ENCODE measurements at places on chromosomes 1 and 21.

DNA sequence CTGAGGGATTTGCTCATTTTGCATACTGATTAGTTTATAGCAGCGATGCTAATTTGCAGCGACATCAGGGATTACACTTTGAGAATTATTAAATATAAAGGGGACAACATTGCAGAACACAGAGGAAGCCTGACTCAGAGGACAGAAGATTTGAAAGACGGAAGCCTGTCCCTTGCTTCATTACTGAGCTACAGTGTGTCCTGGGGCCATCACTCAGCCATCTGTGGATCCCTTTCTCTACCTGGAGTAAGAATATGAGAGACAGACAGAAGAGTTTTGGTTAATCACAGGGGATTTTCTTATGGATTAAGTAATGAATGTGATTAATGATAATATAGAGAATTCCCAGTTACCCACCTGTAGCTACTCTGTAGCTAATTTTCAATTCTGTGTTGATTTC is 134.7 kb downstream of the DISC1 start:
- DNase-seq, result no peak

DNA sequence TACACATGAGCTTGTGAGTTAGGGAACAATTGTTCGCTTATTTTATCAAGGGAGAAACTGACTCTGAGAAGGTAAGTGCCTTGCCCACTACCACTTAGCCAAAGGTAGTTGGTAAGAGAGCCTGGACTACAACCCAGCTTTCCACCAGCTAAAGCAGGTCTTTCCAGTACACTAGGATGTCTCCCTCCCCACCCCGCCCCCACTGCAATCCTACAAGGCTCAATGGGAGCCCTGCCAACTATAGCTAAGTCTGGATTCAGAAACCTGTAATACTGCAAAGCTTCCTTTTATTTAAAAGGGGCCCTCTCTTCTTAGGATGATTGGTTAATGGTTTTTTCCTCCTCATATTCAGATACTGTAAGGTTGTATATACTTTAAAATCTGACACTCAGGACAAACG is 102.0 kb upstream of the C8B start:
- DNase-seq, result no peak

GRCh38 chr1:211697356-211697755 is 21.9 kb upstream of the NEK2 start:
- DNase-seq, result no peak

DNA sequence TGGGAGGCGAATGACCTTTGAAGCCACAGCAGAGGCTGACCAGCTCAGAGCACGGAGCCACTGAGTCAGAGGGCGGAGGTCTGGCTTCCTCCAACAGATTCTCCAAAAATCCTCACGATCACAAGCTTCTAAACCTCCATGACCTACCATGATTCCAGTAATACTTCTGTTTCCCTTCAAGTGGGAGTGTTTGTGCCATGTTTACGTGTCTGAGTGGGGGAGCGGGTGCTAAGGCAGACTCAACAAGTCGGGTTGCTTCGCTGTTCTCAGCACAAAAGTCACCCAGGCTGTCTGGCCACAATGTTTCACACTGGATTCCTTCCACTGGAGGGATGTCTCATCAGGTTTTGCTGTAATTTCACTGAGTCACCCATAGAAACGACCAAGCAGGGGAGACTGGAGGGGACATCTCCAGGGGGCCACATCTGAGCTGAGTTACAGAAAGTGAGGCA is 86.2 kb downstream of the SLC66A1 start:
- DNase-seq, result no peak

DNA sequence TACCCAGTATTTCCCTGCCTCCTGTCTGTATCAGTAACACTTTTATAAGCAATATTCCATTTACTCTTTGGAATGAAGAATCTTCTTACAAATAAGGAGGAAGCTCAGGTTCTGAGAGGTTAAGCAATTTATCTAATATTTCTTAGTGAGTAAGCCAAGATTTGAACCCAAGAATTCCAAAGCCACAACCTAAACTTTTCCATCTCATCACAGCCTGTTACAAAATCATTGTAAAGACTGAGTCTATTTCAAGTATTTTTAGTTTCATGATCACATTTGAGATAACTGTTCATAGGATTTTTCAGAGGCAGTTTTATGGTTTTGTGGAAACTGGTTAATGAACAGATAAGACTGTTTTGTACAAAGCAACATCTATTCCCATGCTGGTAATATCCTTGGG is 29.8 kb upstream of the HHAT start:
- DNase-seq, result no peak

GRCh38 chr1:34408011-34408410 is 231.3 kb downstream of the C1orf94 start:
- DNase-seq, result no peak

- peak; percentile 10 for DNase-seq
These were observed 96.9 kb downstream of the DHRS3 start for GRCh38 chr1:12521096-12521495.

DNA sequence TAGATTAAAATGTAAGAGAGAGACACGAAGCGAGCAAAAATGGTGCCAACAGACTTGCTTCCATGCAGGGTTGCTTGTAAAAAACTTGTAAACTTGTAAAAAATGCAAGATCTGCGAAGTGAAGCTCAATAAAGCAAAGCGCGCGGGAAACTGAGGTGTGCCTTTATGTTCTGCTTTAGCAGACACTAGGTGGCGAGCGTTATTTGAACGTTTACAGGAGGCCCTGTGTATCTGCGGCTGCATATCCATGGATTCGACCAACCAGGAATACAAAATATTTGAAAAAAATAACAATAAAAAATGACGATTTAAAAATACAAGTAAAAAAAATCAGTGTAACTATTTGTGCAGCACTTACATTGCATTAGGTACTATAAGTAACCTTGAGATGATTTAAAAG is 1.5 kb downstream of the UBE2G2 start:
- no peak for DNase-seq

DNA sequence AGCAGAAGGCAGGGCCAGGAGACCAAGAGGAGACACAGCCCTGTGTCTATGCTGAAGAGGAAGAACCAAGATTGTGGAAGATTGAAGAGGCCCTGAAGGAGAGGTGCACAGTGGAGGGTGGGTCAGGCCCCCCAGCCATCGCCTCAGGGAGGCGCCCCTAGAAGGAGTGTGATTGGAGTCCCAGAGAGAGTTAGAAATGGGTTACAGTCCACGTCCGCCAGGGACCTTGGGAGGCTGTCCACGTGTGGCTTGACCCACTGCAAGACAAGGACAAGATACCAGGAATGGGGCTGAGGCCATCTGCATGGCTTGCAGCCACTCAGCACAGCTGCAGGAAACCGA is 375.1 kb downstream of the NPHP4 start:
- DNase-seq, result no peak

GRCh38 chr1:45545019-45545493 is 5.6 kb upstream of the AKR1A1 start:
- no peak for DNase-seq

- no peak for DNase-seq
These were observed 13.6 kb upstream of the H3-3A start for GRCh38 chr1:226048886-226049285.

DNA sequence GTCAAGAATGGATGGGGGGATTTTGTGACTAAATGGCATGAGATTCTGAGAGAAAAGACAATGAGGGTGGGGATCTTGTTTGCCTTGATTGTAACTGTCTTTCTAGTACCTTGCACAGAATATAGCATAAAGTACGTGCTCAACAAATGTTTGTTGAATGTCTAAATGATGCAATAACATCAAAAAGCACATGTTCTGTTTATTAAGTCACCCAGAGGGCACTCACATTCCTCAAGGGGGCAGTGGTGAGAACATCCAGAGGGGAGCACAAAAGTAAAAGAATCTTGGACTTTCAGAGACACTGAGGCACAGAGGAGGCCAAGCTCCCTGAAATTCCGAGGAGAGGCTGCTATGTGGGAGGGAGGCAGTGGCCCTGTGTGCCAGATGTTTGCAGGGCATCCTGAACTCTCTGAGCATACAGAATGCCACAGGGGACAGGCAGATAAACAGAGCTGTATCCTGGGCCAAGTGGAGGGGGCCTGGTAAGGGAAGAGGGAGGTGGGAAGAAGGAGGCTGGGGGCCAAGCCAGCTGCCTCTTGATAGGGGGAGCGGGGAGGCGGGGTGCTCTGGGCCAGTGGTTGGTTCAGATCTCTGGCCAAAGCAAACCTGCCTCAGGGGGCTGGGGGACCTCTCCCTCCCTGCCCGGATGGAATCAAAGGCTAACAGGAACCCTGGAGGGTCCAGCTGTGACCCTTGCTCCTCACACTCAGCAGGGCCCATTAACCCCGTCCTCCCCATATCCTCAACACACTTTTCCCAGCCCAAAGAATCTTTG is 6.5 kb upstream of the ATP1A2 start:
- no peak for DNase-seq

DNA sequence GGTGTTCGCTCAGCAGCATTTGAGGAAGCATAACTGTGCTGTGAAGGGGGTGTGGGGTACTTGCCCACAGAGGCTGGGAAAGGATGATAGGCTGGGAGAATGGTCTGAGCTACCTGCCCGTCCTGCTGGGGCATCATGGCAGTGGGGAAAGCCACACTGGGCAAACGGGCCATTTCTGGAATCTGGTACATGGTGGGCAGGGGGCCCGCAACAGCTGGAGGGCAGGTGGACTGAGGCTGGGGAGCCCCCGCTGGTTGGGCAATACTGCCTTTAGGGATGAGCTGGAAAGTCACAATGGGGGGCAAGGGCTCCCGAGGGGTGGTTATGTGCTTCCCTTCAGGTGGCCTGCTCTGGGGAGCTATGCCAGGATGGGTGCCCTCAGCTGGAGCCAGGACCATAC is 19.2 kb upstream of the ADAM30 start:
- DNase-seq, result no peak

GRCh38 chr1:177170756-177171535 is at the start of gene BRINP2:
BRINP2 (plus strand) TSS chr1:177170958; CDS start chr1:177229877, 58,919 bp downstream.
- no peak for DNase-seq

- no peak for DNase-seq
These were observed 17.3 kb downstream of the SLC9A1 start for GRCh38 chr1:27137544-27138075.

GRCh38 chr1:209405183-209405814 is 178.2 kb upstream of the CAMK1G start:
- DNase-seq, result no peak

GRCh38 chr1:206685769-206686477 is 1.2 kb downstream of the MAPKAPK2 start:
- DNase-seq, result peak; percentile 69

- DNase-seq, result no peak
These were observed 10.1 kb upstream of the TTLL10 start for GRCh38 chr1:1163538-1164070.

GRCh38 chr1:98662356-98662670 is 792 bp downstream of the SNX7 start:
- DNase-seq, result no peak

DNA sequence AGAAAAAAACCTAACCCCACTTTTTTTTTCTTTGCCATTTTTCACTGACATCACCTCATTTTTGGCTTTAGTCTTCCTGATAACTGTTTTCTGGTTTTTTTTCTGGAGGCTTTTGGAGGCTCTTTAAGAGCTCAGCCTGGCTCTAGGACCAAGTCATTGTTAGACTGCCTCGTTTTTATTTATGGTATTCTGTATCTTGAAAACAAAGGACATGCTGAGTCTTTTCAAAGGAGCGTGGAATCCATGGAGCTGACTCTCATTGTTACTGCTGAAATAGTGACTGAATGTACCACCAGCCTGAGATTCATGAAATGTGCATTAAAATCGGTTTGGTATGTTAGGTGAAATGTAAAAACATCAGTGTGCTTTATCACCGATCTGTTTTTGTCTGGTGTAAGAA is 28.0 kb downstream of the RASAL2 start:
- no peak for DNase-seq

DNA sequence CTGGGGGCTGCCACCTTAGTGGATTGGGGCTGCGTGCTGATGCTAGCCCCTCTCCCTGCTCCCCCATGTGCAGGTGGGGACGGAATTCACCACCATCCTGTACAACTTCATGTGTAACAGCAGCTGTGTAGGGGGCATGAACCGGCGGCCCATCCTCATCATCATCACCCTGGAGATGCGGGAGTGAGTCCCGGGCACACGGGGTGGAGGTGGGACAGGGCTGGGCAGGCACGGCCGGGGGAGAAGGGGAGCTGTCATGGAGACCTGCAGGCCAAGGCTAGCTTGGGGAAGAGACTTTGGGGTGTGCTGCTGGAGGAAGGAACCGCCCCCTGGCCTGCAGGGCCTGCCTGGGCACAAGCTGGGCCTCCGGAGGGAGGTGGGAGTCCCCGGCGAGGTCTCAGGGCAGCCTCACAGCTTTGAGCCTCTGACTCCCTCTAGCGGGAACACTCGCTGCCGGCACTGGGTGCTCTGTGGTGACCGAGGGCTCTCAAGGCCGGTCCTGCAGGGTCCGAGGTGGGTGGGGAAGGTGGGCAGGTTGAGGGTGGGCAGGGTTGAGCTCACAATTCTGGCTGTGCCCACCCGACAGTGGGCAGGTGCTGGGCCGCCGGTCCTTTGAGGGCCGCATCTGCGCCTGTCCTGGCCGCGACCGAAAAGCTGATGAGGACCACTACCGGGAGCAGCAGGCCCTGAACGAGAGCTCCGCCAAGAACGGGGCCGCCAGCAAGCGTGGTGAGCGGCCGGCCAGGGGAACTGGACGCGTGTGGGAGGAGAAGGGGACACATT is 25.0 kb upstream of the CCDC27 start:
- DNase-seq, result no peak

- DNase-seq, result no peak
These were observed 125.3 kb upstream of the NGF start for GRCh38 chr1:115463347-115463746.

DNA sequence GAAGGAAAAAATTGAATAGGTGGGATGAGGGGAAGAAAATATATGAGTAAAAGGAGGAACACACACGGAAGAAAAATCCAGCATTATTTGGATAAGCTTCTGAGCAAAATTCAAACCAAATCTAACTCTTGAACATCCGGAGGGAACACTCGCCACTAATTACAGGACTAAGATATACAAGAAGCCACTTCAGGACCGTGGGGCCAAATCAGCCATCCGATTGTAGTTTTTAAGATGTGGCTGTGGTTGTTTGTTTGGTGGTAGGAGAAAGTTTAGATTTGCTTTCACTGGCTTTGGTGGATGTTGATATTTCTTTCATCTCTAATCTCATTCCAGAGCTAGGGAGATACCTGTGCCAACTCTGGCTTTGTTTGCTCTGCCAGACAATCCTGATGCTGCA is 43.7 kb upstream of the ADAMTS1 start:
- DNase-seq, result no peak

- no peak for DNase-seq
These were observed 11.1 kb downstream of the PTP4A2 start for GRCh38 chr1:31926853-31927660.

DNA sequence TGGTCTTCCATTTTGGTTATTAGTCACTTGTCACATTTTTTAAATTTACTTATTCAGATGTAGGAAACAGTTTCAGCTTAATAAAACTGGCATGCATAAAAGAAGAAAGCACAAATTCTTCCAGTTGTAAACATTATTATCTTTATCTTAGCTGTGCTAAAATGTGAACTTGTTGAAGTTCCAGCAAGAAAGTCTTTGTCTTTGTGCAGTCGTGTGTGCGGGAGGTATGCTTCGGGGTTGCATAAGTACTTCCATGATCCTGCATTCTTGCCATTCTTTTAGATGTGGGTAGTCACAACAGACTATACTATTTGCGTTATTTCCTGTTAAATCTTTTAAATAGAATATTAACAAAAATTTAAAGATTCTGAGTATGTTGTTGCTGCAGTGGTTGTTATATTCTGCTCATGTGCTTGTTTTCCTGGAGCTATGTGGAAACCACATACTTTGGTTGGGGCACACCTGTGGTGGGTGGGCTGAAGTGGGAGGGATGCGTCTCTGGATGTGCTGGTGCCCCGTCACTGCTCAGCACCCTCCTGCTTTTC is 49.9 kb downstream of the CBS start:
- no peak for DNase-seq
